ENCODE measurements at places on chromosomes 7 and 10.
A peak's percentile ranks its signal among the peaks of the same experiment; 100 is the strongest.

DNA sequence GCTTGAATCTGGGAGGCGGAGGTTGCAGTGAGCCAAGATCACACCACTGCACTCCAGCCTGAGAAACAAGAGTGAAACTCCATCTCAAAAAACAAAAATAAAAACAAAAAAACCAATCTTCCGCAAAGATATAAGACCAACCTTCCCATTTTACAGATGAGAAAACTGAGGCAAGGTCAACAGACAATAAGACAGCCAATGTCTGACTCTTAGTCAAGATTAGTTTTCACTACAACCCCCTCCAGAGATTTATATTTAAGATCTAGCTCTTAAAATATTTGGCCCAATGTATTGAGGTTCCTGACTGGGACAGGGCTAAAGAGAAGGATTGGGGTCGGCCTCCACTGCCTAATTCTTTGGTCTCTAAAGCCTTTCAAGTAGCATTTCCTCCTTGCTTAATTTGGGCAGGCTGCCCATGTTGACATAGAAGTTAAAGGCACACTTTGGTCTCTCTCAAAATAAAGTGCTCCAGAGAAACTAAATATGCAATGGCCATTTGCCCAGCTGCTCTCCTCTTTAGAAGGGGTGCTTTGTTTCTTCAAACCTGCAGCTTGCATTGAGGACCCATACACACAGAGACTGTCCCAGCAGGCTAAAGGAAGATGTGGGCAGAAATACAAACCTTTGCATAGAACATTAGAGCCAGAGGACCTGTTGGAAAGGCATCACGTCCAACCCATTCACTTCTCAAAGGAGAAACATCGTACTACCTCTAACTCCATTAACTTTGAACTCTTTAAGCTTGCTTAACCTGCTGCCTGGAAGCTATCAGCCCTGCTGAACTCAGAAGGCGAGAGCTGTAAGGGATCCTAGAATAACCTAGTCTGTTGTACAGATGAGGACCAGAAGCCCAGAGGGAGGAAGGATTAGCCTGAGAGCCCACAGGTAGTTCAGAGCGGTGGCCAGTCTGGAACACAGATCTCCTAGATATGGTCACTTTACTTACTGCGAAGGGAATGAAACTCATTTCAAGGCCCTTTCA lies 3.9 kb downstream of the TECTB start:
- no peak for ATAC-seq

- no peak for ATAC-seq
Measured at GRCh38 chr10:102831322-102832071, 5.7 kb downstream of the CYP17A1 start.

DNA sequence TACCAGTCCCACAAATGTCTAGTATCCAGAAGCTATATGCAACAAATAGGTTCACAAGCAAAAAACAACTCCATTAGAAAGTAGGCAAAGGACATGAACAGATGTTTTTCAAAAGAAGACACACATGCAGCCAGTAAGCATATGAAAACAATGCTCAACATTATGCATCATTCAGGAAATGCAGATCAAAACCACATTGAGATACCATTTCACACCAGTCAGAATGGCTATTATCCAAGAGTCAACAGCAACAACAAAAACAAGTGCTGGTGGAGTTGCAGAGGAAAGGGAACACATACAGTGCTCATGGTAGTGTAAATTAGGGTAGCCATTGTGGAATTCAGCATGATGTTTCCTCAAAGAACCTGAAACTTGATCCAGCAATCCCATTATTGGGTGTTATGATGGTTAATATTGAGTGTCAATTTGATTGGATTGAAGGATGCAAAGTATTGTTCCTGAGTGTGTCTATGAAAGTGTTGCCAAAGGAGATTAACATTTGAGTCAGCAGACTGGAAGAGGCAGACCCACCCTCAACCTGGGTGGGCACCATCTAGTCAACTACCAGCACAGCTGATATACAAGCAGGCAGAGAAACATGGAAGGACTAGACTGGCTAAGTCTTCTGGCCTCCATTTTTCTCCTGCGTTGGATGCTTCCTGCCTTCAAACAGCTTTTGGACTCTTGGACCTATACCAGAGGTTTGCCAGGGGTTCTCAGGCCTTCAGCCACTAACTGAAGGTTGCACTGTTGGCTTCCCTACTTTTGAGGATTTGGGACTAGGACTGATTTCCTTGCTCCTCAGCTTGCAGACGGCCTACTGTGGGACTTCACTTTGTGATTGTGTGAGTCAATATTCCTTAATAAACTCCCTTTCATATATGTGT lies 218.4 kb upstream of the SEMA3D start:
- ATAC-seq: no peak

GRCh38 chr10:91891125-91892001 lies 17.9 kb downstream of the FGFBP3 start:
- peak; percentile 23 for ATAC-seq

GRCh38 chr7:74599244-74599643 lies 58.3 kb upstream of the GTF2I start:
- ATAC-seq: no peak

- ATAC-seq: peak; percentile 29
Measured at GRCh38 chr10:89235073-89235798, 16.3 kb downstream of the LIPA start.

GRCh38 chr10:31341552-31341951 lies 22.5 kb downstream of the ZEB1 start:
- no peak for ATAC-seq

DNA sequence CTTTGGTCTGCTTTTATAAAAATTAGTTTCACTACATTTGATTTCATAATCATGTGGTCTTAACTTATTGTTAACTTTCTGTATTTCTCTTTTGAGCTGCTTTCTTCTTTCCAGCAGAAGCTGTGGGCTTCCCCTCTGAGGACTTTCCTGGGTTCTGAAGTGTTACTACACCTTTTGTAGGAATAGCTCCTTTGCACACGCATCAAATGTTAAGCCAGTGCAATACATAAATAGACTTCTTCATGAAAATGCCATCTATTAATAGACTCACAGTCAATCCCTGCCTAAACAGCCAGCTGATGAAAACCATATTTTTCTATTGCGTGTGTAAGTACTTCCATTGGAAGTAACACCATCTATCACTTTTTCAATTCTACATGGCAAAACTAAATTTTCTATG lies 1.5 kb downstream of the ABCB4 start:
- no peak for ATAC-seq

DNA sequence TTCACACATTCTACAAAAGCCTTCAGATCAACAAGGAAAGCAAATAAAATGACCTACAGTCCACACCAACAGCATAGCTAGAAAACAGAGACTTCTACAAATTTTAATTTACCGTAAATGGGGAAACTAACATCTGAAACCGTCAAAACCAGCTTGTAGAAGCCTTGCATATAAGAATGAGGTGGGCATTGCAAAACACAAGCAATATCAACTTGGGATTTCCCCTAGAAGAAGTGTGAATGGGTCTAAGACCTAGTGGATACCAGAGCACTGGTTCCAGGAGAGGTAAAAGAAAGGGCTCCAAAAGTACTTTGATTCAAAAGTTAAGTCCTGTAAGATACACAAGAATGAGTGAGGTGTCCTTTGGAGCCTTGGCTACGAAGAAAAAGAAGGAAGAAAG lies 18.7 kb downstream of the RTKN2 start:
- ATAC-seq: no peak

DNA sequence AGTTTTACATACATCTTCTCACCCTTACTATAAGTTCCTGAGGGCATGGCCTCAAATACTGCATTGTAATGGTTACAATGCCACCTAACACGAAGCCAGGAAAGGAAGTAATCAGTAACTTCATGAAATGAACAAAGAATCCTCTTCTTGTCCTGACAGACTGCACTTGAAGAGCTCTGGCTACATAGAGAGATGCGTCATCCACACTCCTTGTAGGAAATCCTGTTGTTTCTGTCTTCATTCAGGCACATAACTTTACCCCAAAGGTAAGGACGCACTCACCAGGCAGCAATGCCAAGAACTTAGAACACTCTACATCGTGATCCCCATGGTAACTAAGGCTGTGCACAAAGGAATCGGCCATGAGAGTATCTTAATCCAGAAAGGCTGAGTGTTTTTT lies 80.3 kb upstream of the ARID5B start:
- ATAC-seq: peak; percentile 52

- no peak for ATAC-seq
Measured at GRCh38 chr7:50164559-50165170, 71.6 kb upstream of the ZPBP start.

DNA sequence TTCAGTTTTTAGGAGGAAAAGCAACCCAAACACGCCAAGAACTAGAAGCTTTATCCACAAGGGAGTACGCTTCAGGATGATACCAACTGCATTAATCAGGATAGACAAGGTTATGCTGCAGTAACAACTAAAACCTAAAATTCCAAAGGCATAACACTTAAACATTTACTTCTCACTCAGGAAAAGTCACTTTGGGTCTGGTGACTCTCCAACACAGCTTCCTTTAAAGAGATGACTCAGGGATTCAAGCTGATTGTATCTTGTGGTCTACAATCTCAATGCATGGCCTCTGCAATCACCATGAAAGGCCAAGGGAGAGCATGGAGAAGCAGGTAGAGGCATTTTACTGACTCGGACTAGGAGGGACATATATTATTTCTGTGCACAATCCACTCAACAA lies 315.8 kb downstream of the KCNMA1 start:
- ATAC-seq: no peak

GRCh38 chr7:153065051-153065450 lies 305.5 kb downstream of the ACTR3B start:
- ATAC-seq: no peak

DNA sequence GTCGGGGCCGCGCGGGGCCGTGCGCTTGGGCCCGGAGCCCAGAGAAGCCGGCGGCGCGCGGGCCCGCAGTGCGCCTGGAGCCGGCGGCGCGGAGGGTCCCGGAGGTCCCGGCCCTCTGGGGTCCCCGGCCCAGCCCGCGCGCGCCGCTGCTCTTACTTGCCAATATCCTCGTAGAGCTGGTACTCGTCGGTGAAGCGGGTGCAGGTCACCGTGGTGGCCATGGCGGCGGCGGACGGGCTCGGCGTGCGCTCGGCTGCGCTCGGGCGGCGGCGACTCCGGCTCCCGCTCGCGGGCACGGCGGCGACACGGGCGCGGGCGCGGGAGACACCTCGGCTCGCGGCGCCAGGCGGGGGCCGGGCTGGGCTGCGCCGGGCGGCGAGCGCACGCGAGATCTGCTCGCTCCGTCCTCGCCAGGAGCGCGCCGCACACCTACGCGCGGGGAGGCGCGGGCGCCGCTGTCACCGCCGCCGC lies at the start of gene CAMK2B:
Gene CAMK2B, minus strand, starts transcription at position 394 of the 471 bp plus-strand sequence. Its CDS starts 173 bp downstream, at position 221.
- ATAC-seq: no peak

- ATAC-seq: no peak
Measured at GRCh38 chr10:71765906-71766716, 7.2 kb downstream of the VSIR start.

GRCh38 chr10:120414946-120415345 lies 42.1 kb upstream of the PLPP4 start:
- no peak for ATAC-seq

DNA sequence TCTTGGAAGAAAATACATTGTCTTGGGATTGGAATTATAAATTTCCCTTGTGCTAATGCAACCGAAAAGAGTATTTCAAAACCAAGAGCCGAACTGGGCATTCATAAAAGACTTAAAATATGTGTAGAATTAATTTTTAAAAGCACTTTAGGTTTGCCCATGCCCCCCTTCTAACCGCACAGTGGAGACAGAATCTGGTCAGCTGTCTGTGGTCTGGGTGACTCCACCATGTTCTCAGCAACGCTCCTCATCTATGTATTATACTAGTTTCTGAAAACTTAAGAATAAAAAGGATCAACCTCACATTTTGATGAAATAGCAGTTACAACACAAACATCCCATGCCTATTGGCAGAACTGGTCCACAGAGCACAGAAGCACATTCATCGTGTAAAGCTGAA lies 192.6 kb upstream of the C7orf33 start:
- ATAC-seq: no peak

GRCh38 chr10:131244836-131245235 lies 66.7 kb downstream of the TCERG1L start:
- ATAC-seq: no peak

- ATAC-seq: no peak
Measured at GRCh38 chr10:76302481-76302880, 871.1 kb downstream of the LRMDA start.

DNA sequence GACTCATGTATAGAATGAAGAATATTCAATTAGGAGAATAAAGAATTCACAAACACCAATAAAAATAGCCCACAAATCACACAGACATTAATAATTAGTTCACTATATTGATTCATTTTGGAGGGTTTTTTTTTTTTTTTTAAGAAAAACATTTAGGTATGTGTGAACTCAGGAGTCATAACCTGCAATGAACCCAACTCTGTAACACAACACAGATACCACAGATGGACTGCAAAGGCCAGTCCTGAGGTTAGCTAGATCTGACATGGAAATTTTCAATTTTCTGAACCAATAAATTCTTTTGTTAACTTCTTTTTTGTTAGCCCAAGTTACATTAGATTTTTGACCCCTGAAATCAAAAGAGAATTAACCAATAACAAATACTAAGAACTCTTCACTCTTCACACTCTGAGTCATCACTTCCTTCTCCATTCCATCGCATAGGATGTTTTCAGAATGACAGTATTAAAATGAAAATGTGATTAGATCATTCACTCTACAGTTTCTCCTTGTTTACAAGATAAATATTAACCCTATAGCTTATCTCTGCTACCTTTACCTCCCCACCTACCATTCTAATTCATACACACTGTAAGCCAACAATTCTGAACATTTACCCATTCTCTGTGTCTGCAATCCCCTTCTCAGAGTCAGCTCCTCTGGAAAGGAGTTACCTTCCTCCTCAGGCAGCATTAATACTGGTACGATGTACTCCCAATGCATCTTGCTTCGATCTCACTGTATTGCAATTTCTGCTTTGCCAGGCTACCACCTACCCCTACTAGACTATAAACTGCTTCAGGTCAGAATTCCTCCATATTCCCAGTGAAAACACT lies 141.5 kb downstream of the LRRN3 start:
- no peak for ATAC-seq

- no peak for ATAC-seq
Measured at GRCh38 chr10:8149991-8150390, 95.5 kb downstream of the GATA3 start.

GRCh38 chr7:141074997-141075396 lies 1.1 kb downstream of the TMEM178B start:
- no peak for ATAC-seq

Measured in esophagus mucosa (tissue), 1 donor.